Calu3 (cell line): ENCODE measurements at places on chromosomes 7 and 10.
A peak's percentile ranks its signal among the peaks of the same experiment; 100 is the strongest.

GRCh38 chr7:135322571-135323340, 89.1 kb downstream of the STRA8 start:
- no peak for DNase-seq
- peaks cover 9% of the 10 kb centered on the region for H3K4me1 ChIP-seq
- no peaks in the 10 kb centered on the region for H3K36me3 ChIP-seq
- H3K4me3 ChIP-seq: no peak overlapping the region
- H3K27me3 ChIP-seq: peaks cover 6% of the 10 kb centered on the region

DNA sequence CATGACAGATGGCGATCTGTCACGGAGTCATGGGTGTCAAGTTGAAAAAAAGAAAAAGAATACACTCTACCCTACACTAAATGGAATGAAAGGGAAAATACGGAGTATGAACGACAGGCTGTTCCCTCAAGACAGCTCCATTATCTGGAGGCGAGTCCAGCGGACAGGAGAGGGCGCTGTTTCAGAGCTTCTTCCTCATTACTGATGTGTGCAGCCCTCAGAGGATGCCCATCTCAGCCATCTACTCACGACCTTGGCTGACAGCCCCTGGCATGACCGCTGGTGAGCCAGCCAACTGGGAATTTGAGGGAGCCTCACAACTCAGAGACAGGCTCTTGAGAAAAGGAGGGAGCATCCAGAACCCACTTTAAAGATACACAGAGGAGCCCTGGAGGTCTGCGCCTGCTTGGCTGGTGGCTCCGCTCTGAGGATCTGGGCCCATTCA, 49.6 kb upstream of the SMNDC1 start:
- H3K27ac ChIP-seq: no peak overlapping the region
- DNase-seq: peak; percentile 72
- H3K4me3 ChIP-seq: no peak overlapping the region
- H3K4me1 ChIP-seq: peaks cover 33% of the 10 kb centered on the region

GRCh38 chr7:29281782-29282541, 87.4 kb downstream of the CHN2 start:
- H3K36me3 ChIP-seq: no peaks in the 10 kb centered on the region
- H3K4me1 ChIP-seq: peaks cover 19% of the 10 kb centered on the region

GRCh38 chr7:150351587-150352194, 10.3 kb upstream of the RARRES2 start:
- DNase-seq: no peak
- no peaks in the 10 kb centered on the region for H3K27me3 ChIP-seq
- H3K27ac ChIP-seq: no peak overlapping the region
- peaks cover 5% of the 10 kb centered on the region for H3K36me3 ChIP-seq

DNA sequence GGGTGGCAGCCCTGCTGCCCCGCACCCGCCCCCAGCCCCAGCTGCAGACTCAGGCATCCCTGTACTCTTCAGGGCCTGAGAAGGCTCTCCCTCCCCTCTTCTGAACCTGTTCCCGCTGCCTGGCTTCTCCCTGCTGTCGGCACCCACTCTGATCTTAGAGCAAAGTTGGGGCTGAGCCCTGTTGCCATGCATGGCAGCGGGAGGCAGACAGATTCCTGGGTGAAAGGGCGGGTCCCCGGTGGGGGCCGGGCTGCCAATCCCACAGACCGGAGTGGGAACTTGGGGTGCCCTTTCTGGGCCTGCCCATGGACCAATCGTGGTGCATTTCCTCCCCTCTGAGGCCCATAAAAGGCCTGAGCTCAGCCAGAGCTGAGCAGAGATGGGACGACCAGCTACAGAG, 80.7 kb downstream of the SPDYE5 start:
- H3K27me3 ChIP-seq: no peaks in the 10 kb centered on the region
- no peaks in the 10 kb centered on the region for H3K4me1 ChIP-seq
- no peak overlapping the region for H3K27ac ChIP-seq
- peaks cover 3% of the 10 kb centered on the region for H3K36me3 ChIP-seq
- H3K4me3 ChIP-seq: no peak overlapping the region
- no peak for DNase-seq

- no peaks in the 10 kb centered on the region for H3K4me1 ChIP-seq
- peaks cover 5% of the 10 kb centered on the region for H3K36me3 ChIP-seq
- H3K27ac ChIP-seq: no peak overlapping the region
- no peak overlapping the region for H3K4me3 ChIP-seq
- no peak for DNase-seq
- no peaks in the 10 kb centered on the region for H3K27me3 ChIP-seq
Measured at GRCh38 chr10:86846088-86846487, 89.7 kb downstream of the BMPR1A start.

- H3K27ac ChIP-seq: no peak overlapping the region
- H3K36me3 ChIP-seq: no peaks in the 10 kb centered on the region
- no peak overlapping the region for H3K4me3 ChIP-seq
- DNase-seq: no peak
Measured at GRCh38 chr7:21962677-21963076, 17.0 kb upstream of the CDCA7L start.

DNA sequence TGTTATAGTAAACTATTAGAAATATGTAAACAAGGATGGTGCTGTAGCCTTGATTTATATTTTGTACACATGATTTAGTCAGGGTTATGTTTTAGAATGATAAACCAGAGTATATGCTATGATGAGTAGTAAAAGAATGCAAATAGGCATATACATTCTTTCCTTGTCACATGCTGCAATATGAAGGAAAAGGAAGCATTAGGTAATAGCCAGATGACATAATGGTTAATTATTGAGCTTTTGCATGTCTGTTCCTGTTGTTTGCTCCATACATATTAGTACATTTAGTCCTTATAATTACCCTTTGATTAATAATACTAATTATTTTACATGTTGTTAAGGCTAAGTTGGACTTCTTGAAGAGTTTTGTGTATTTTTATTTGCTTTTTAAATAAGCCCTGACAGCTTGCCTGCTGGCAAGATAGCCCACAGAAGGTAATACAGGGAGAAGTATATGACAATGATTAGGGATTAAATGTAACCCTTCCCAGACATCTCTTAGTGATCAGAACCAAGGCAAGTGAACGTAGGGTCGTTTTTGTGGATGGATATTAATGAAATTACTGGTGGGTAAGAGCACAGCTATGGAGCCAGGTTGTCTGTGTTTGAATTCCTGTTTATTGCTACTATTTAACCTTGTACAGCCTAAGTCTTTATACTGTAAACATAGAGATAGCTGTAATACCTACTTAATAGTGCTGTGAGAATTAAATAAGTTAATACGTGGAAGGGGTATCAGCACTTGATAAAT, 68.4 kb downstream of the PHTF2 start:
- no peaks in the 10 kb centered on the region for H3K27me3 ChIP-seq
- no peak overlapping the region for H3K4me3 ChIP-seq
- H3K27ac ChIP-seq: peak overlapping the region; percentile 79
- no peaks in the 10 kb centered on the region for H3K36me3 ChIP-seq

- H3K27me3 ChIP-seq: no peaks in the 10 kb centered on the region
- H3K36me3 ChIP-seq: no peaks in the 10 kb centered on the region
- no peak overlapping the region for H3K4me3 ChIP-seq
- peaks cover 8% of the 10 kb centered on the region for H3K4me1 ChIP-seq
- DNase-seq: no peak
- no peak overlapping the region for H3K27ac ChIP-seq
Measured at GRCh38 chr7:27866256-27866655, 126.3 kb downstream of the TAX1BP1 start.

DNA sequence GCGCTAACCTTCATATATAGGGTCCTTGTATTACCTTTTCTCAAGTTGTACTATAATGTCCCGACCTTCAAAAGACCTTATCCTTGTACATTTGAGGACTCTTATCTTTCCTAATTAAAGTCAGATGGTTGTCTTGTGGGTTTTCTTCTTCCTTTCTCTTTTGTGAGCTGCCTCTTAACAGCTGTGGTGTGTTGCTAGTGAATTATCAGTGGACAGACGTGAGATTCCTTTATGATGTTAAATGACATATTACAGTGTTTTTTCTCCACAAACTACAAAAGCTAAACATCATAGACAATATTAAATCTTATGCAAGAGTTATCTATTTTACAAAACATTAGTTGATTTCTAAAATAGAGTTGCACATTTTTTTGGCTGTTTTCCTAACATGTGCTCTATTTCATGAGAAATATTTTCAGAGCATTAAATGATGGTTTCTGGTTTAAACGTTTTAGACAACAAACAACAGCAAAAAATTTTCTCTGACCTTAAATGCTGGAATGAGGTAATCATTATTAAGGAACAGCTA, 272.2 kb upstream of the NPVF start:
- H3K4me3 ChIP-seq: no peak overlapping the region
- no peak overlapping the region for H3K27ac ChIP-seq
- DNase-seq: no peak
- H3K27me3 ChIP-seq: peaks cover 6% of the 10 kb centered on the region
- no peaks in the 10 kb centered on the region for H3K36me3 ChIP-seq
- H3K4me1 ChIP-seq: no peaks in the 10 kb centered on the region

- no peak overlapping the region for H3K27ac ChIP-seq
- H3K4me3 ChIP-seq: no peak overlapping the region
- H3K4me1 ChIP-seq: no peaks in the 10 kb centered on the region
- H3K27me3 ChIP-seq: no peaks in the 10 kb centered on the region
- no peak for DNase-seq
Measured at GRCh38 chr10:115125505-115125904, 32.3 kb downstream of the ATRNL1 start.

DNA sequence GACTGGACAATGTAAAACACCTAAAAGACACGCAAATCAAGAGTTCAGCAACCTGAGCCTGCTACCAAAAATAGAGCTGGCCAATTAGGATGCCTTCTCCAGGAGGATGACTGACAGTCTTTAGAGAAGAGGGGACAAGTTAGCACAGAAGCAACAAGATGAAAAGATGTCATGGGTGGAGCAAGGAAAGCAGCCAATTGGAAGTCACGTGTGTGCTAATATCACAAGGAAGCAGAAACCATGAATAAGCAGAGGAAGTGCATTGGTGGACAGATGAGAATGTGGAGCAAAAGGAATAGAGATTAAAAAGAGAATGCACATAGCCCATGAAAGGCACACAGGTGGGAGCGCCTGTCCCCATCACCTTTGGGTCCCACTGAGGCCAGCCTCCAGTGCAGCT, 148.1 kb downstream of the SLC25A13 start:
- no peaks in the 10 kb centered on the region for H3K36me3 ChIP-seq
- H3K4me3 ChIP-seq: no peak overlapping the region
- no peak for DNase-seq
- H3K27me3 ChIP-seq: no peaks in the 10 kb centered on the region
- H3K4me1 ChIP-seq: no peaks in the 10 kb centered on the region
- no peak overlapping the region for H3K27ac ChIP-seq

DNA sequence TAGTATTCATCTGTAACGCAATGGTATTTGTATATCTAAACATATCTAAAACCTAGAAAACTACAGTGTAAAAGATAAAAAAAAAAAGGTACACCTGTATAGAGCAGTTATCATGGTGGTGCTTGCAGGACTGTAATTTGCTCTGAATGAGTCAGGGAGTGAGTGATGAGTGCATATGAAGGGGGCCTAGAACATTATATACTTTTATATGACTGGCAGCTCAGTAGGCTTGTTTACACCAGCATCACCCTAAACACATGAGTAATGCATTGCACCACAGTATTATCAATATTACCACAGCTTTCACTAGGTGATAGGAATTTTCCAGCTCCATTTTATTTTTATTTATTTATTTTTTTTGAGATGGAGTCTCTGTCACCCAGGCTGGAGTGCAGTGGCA, 40.8 kb downstream of the TRIM24 start:
- H3K27me3 ChIP-seq: no peaks in the 10 kb centered on the region
- H3K27ac ChIP-seq: no peak overlapping the region
- no peak overlapping the region for H3K4me3 ChIP-seq
- DNase-seq: no peak

- no peaks in the 10 kb centered on the region for H3K36me3 ChIP-seq
- no peak for DNase-seq
- H3K27me3 ChIP-seq: no peaks in the 10 kb centered on the region
- no peak overlapping the region for H3K27ac ChIP-seq
- H3K4me1 ChIP-seq: no peaks in the 10 kb centered on the region
- H3K4me3 ChIP-seq: no peak overlapping the region
Measured at GRCh38 chr7:100191775-100192174, 14.1 kb downstream of the STAG3 start.

DNA sequence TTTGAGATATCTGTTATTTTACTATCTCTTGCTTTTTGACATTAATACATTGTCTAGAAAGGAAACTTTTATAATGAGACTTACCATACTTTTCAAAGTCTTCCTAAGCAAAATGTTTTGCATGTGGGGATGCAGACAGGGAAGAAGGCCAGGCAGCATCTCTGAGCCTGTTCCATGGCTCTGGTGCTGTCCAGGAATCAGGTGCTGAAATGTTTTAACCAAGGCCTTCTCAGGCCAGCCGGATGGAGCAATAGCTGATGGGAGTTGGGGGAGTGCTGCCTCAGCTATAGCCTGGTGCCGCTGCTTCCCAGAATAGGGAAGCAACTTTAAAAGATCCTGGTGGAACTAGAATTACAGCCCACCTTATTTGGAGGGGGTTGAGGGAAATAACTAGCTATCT, 38.5 kb downstream of the CRTAC1 start:
- no peak overlapping the region for H3K27ac ChIP-seq
- H3K27me3 ChIP-seq: peaks cover 61% of the 10 kb centered on the region
- H3K4me1 ChIP-seq: no peaks in the 10 kb centered on the region
- H3K4me3 ChIP-seq: no peak overlapping the region
- no peaks in the 10 kb centered on the region for H3K36me3 ChIP-seq

- peaks cover 75% of the 10 kb centered on the region for H3K27me3 ChIP-seq
- H3K4me3 ChIP-seq: no peak overlapping the region
- H3K4me1 ChIP-seq: no peaks in the 10 kb centered on the region
- no peaks in the 10 kb centered on the region for H3K36me3 ChIP-seq
- H3K27ac ChIP-seq: no peak overlapping the region
- no peak for DNase-seq
Measured at GRCh38 chr10:113473851-113474250, 79.0 kb upstream of the HABP2 start.

DNA sequence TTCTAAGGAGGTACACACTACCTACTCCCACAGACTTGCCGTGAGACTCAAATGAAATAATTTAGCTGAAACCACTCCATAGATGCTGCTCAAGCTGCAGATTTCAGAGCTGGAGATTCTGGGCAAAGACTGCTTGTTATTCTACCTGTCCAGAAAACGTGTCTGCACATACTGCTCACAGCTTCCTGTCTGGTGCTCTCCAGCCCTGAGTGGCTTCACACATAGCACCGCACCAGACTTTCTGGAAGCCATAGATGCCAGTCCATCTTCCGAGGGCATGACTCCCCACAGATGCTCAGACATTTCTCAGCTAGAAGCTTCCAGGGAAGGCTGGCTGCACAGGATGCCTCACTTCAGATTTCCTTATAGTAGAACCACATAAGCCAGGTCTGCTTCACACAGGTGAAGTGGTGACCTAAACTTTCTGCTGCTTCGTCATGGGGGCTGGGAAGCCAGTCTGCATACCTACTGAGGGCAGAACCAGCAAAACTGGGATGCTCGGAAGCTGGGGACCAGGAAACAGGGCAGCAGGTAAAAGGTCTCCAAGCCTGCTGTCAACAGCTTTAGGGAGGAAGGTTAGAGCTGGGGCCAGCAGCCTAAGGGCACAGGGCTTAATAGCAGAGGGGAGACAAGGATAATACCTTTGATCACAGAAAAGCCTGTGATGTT, 18.2 kb downstream of the CCDC6 start:
- H3K4me1 ChIP-seq: peaks cover 54% of the 10 kb centered on the region
- H3K27me3 ChIP-seq: no peaks in the 10 kb centered on the region
- H3K36me3 ChIP-seq: no peaks in the 10 kb centered on the region
- no peak overlapping the region for H3K4me3 ChIP-seq
